Activated CD4-positive, alpha-beta T cell treated with anti-CD3 and anti-CD28 coated beads, Interleukin-2, amount 10 ng/mL, durations not matched to agents 7 days and 5 days (primary cell): ENCODE measurements at places on chromosomes 11 and 22. TPM values are rescaled to one million over a fixed set of nuclear protein-coding genes. Genes with fewer than 3 reads are reported as not detected.

CNTF gene
- 3.7 TPM for total RNA-seq

DDI1 gene
- total RNA-seq = not detected

A4GALT gene
- 0.35 TPM for total RNA-seq

CAVIN3 gene
- total RNA-seq = 2.7 TPM

SLC43A3 gene
- 104 TPM for total RNA-seq

- DNase-seq = no peak
Measured at GRCh38 chr11:57301711-57302423, 22.9 kb downstream of the TNKS1BP1 start.

GRCh38 chr11:35106595-35106994, 32.4 kb upstream of the CD44 start:
- DNase-seq = no peak

DNA sequence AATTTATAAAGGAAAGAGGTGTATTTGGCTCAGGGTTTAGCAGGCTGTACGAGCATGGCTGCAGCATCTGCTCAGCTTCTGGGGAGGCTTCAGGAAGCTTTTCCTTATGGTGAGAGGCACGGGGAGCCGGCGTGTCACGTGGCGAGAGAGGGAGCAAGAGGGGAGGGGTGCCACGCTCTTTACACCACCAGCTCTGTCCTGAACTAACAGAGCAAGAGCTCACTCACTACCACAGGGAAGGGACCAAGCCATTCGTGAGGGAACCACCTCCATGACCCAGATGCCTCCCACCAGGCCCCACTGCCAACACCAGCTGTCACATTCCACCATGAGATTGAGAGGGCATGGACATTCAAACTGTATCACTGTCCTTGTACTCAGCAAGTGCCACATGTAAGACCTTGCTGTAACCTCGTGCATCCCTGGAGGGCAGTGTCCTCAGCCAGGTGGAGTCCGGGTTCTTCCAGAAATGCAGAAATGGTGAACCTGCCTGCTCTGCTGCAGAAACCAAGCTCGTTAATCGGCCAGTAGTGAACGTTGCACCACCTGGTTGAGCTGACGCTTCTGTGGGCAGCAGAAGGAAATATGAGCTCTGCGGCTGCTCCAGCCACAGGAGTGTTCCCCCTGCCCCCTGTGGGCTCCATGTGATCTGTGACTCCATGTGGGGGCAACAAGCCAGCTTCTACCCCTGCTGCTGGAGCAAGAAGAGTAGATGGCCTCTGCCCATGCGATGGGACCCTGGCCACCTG, 368.6 kb downstream of the TBC1D22A start:
- DNase-seq = no peak

DNA sequence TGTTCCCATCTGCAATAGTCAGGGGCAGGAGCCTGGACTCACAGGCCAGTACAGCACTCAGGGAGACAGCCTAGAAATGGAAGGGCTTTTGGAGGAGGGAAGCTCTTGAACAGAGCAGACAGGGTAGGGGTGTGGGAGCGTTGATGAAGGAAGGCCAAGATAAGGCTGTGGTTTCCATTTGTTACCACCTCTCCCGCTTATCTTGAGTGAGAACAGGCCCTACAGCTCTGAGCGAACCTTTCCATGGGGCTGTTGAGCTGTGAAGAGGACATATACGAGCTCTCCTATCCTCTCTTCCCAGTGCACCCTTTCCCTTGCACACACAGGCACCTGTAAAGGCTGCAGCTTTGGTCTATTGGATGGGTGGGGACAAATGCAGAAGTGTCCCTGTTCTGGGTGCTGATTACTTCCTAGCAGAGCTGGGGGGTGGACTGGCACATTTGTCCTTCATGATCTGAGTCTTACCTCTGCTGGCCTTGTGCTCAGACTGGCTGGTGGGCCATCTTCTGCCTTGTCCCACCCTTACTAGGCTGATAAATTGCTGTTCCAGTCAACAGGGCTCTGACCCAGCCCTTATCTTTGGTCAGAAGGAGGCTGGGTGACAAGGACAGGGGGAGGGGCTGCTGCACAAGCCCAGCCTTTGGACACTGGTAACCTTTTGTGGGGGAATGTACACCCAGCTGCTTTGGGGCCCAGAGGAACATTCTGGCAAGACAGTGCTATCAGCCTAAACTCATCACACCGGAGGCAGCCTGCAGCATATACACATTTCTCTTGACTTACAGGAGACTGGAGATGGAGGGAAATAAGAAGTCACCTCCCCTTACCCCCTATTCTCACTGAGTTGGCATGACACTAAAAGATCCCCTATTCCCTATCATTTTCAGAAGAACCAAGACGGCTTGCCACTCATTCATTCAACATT, 80.1 kb upstream of the NNMT start:
- DNase-seq = no peak

DNA sequence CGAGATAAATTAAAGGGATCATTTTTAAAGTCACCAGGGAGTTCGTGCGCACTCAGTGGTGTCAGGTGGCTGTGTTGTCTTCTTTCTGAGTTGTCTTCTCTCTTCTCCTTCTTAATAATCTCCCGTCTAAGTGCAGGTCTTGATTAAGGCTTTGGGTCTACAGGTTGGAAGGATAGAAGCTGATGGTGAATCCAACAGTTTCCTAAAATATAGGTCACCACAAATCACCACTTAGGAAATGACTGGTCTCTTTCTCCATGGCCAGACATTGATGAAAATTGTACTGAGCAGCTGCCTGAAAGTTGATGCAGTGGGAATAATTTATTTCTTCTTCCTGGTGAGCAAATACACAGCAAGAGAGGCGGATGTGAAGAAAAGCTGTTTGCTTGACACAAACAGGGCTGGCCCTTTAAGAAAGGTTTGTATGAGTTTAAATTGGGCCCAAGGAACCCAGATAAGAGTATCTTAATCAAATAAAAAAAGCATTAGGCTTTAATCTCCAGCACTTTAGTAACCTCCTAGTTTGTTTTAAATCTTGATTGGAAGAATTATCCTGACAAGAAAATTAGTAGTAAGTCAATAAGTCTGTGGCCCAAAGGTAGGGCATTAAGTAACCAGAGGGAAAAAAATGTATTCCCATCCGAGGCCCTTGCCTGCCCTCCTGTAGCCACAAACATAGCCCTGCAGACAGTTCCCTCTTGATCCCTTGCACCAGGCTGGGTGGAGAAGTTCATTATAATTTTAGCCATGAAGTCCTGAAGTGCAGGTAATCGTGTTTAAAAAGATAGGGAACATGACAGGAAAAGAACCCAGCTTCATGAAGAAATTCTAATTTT, 245.8 kb downstream of the KIRREL3 start:
- DNase-seq = no peak

DNA sequence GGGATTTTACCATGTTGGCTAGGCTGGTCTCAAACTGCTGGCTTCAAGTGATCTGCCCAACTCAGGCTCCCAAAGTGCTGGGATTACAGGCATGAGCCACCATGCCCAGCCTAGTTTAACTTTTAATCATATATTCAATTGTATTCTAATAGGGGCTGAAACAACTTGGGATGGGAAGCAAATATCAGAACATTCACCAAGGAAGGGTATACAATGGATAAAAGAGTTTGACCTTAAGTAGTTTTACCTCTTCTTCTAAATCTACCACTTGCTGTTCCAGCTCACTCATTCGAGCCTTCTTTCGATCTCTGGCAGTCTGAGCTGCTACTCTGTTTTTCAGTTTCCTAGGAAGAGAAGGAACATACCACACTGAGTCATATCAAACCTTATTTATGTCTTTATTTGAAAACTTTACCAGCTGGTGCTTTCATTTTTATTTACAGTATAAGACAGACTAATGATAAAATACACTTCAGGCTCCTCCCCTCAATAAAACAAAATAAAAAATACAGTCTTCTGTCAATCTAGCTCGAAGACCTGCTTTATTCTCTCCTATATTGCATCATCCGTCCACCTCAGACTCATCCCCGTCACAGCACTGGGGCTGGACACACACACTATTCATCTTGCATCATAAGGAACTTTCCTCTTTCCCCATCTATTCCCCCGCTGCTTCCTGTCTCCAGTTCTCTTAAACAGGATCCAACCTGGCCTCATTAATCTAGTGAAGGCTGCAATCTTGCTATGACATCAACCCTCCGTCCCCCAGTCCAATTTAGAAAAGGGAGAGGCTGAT, 1.4 kb downstream of the XBP1 start:
- no peak for DNase-seq

DNA sequence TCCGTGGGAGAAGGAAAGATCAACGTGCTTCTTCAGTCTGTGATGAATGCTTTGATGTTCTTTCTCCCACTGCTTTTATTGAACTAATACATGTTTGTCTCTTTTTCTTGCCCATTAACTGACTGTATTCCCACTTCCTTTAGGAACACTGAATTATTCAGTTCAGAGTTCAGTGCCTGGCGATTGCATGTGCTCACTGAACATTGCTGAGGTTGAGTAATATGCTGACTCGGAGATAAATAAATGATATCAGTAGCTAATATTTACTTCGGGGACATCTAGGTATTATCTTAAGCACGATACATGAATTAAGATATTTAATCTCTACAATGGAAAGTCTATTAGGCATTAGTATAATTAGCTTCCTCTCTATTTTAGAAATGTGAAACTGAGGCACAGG, 102.3 kb upstream of the OR5AK2 start:
- no peak for DNase-seq

DNA sequence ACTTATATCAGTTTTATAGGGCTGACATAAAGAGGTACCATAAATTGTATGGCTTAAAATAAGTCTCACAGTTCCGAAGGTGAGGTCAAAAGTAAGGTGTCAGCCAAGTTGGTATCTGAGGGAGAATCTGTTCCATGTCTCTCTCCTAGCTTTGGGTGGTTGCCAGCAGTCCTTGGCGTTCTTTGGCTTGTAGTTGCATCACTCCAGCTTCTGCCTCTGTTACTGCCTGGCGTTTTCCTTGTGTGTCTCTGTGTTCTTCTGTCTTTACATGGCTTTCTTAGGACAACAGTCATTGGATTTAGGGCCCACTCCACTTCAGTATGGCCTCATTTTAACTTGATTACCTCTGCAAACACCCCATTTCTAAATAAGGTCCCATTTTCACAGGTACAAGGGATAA, 16.7 kb downstream of the MMP7 start:
- no peak for DNase-seq

DNA sequence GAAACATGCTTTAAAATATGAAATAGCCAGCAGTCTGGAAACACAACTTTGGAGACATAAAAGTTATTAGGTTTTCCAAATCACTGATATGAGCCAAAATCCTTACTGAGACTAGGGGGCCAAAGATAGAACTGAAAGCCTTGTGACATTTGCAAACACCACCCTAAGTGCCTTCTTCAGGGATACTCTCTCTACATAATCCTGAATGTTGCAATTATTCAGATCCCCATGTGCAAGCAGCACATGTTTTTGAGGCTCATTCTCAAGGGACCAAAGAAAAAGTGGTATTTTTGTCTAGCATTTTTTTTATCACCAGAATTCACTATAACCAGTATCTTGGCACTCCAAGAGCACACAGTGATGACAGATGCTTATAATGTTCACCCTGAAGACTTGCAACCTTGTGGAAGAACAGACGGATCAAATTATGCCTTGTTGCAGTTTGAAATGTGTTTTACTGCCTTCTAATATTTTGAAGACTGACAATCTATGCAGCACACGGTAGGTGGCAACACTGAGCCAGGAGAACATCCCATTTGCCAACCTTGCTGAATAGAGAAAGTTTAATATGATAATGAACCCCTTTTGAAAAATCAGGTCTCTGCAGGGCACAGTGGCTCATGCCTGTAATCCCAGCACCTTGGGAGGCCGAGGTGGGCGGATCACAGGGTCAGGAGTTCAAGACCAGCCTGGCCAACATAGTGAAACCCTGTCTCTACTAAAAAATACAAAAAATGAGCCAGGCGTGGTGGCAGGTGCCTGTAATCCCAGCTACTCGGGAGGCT, 78.5 kb downstream of the PLEKHA7 start:
- peak; percentile 41 for DNase-seq

- peak; percentile 78 for DNase-seq
Measured at GRCh38 chr22:43923631-43924464, at the start of gene PNPLA3. PNPLA3 (plus strand) TSS chr22:43923805; CDS start chr22:43923912, 107 bp downstream.

- no peak for DNase-seq
Measured at GRCh38 chr11:115321605-115322289, 182.5 kb downstream of the CADM1 start.

DNA sequence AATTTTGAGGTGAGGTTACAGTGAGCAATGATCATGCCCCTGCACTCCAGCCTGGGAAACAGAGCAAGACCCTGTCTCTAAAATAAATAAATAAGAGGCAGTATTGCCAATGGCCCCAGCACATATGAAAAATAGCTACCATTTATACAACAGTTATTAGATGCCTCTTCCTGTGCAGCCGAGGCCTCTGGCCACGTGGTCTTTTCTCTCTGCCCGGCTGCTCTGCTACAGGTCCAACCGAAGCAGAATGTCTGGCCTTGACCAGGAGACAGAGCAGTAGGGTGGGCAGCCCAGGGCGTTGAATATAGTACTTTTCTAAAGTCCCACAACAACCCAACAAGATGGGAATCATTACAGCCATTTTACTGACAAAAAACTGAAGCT, 12.4 kb upstream of the OAF start:
- DNase-seq = no peak

DNA sequence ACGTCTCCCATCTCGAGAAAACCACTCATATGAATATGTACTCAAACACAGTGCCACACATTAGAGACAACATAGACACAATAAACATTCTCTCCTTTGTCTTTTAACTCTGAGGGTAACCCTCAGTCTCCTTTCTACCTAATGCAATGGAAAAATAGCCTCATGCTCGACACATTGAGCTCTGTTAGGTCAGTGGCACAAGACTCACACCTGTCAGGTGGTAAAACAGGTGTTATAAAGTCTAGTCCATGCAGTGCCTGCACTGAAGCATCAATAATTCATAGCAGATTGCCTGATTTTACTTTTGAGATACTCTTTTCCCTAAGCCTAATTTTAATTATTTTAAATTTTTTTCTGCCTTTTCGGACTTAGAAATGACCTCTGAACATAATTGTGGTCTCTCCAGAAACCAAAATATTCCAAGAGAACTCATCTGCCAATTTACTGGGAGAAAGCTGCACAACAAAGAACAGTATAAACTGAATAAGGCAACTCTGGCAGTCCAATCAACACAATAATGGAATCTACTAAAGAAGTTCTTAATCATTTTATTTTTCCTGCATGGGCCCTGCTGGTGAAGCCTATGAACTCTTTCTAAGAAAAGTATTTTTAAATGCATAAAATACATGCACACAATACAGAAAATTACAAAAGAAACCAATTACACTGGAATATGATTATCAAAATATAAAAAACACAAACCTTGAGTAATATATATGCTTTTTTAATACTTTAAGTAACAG, 9.9 kb downstream of the RDX start:
- no peak for DNase-seq

- peak; percentile 63 for DNase-seq
Measured at GRCh38 chr22:43262990-43263644, 76.2 kb upstream of the TTLL12 start.

GRCh38 chr22:41831383-41831782, 1.5 kb upstream of the SREBF2 start:
- no peak for DNase-seq

DNA sequence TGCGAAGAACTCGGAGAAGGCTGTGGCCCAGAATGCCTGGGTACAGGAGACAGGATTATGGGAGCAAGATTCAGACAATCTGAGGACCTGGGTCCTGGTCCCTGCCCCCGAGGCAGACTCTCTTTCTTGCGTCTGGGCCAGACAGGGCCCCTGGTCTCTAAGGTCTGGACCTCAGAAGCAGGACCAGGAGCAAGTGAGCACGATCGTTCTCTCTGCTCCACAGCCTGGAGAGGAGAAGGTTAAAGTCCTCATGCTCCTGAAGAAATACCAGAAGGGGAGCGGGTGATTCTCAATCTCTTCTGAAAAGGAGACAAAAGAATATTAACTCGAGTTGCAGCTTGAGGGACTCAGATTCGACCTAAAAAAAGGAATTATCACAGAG, 349.9 kb downstream of the CADM1 start:
- no peak for DNase-seq

- DNase-seq = no peak
Measured at GRCh38 chr11:35241531-35241930, 102.6 kb downstream of the CD44 start.
